ENCODE measurements at places on chromosomes 2 and 18. TPM values are rescaled to one million over a fixed set of nuclear protein-coding genes. Genes with fewer than 3 reads are reported as not detected.
A peak's percentile ranks its signal among the peaks of the same experiment; 100 is the strongest.

Gene SOWAHC
- 0.26 TPM for total RNA-seq

Gene REG3A
- not detected for total RNA-seq

Gene ABHD3
- 29.3 TPM for total RNA-seq

Gene RAB17
- not detected for total RNA-seq

Gene LYPD1
- not detected for total RNA-seq

Gene IL36B
- total RNA-seq: not detected

DNA sequence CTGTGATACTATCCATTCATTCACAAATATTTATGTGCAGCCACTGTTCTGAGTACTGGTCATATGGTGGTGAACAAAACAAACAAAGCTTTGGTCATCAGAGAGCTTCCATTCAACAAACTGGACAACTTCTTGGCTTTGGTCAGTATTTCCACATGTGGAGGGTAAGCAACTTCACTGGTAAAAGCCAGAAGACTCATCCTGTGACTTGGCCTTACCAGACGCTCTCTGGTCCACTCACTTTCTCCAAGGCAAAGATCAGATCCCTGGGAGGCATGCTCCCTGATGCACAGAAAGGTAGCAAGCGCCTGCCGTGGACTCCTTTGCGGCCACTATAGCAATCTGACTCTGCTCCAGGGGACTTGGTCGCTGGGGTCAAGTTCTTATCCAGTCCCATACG is 179.5 kb downstream of the EN1 start:
- peaks cover 2% of the 10 kb centered on the region for H3K27me3 ChIP-seq
- no peak overlapping the region for H3K27ac ChIP-seq
- DNase-seq: no peak
- no peaks in the 10 kb centered on the region for H3K36me3 ChIP-seq
- no peaks in the 10 kb centered on the region for H3K4me1 ChIP-seq

DNA sequence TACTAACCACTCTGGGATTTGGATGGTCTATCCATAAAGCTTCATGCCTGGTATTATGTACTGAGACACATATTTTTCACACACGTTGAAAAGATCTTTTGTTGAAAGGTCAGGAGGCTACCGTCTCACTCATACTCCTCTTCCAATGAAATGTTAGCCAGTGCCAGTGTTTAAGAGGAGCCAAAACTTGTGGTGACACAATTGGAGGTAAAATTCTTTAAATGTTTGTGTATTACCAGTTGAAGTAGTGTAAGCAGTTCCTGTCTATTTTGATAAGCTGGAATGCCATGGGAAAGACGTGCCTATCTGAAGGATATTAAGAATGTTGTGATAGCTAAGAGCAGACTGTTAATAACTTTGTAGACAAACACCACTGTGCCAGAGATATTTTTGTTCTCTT is 32.1 kb downstream of the MARCHF7 start:
- no peak overlapping the region for H3K4me3 ChIP-seq
- peak overlapping the region; percentile 6 for H3K27ac ChIP-seq
- no peaks in the 10 kb centered on the region for H3K27me3 ChIP-seq
- H3K36me3 ChIP-seq: peaks cover 62% of the 10 kb centered on the region

GRCh38 chr2:133748007-133748700 is 179.9 kb upstream of the NCKAP5 start:
- no peaks in the 10 kb centered on the region for H3K27me3 ChIP-seq
- H3K4me1 ChIP-seq: no peaks in the 10 kb centered on the region
- H3K27ac ChIP-seq: no peak overlapping the region
- H3K4me3 ChIP-seq: no peak overlapping the region
- no peaks in the 10 kb centered on the region for H3K36me3 ChIP-seq
- no peak for DNase-seq

DNA sequence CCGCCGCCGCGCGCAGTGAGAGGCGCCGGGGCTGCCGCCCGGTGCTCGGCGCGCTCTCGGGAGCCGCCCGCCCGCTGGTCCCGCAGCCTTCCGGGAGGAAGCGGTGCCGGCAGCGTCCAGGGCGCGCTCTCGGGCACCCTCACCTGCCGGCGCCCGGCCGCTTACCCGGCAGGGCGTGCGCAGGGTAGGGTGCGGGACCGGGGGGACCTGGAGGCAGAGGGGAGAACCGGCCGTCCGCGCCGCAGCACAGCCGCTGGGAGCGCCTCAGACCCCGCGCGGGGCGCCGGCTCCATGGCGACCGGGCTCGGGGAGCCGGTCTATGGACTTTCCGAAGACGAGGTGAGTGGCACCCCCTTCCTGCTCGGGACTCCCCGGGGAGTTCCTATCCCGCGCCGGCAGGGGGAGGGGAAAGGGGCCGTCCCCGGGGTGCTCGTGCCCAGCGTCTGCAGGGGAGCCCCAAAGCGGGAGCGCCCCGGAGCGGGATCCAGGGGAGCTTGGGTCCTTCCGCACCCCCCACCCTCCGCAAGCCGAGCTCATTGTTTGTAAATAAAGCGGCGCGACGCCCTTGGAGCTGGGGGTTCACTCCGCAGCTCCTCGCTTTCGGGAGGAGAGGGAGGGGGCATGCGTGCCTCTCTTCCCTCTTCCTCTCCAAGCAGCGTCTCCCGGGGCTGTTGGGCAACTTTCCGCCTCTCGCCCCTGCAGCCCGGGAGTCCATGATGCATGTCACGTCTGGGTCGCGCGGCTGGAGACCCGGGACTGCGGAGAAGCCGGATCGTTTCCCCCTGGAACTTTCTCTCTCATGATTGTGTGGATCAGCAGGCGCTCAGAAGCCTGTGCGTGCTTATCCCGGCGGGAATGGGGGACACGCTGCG is 580 bp downstream of the NEDD4L start:
- peak overlapping the region; percentile 90 for H3K4me3 ChIP-seq
- H3K27me3 ChIP-seq: peaks cover 56% of the 10 kb centered on the region
- H3K4me1 ChIP-seq: peaks cover 21% of the 10 kb centered on the region
- H3K36me3 ChIP-seq: no peaks in the 10 kb centered on the region
- peak; percentile 80 for DNase-seq

DNA sequence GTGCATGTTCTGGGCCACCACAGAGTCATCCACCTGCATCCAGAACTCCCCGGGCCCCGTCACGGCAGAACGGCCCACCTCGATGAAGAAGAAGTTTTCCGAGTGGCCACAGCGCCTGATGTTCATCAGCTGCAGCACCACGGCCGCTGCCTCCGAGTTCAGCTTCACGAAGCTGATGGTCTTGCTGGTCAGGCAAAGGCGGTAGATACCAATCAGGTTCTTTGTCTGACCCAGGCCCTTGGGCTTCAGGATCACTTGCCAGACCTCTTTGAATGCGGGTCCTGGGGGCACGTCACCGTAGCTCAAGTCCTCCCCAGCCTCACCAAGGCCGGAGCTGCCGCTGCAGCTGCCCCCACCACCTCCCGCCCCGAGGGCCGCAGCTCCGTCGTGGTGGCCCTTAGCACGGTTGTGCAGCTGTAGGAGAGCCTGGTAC is 1.6 kb downstream of the IRS1 start:
- peaks cover 4% of the 10 kb centered on the region for H3K36me3 ChIP-seq
- peak overlapping the region; percentile 81 for H3K4me3 ChIP-seq
- H3K27me3 ChIP-seq: peaks cover under 1% of the 10 kb centered on the region
- H3K4me1 ChIP-seq: peaks cover 42% of the 10 kb centered on the region
- H3K27ac ChIP-seq: no peak overlapping the region

DNA sequence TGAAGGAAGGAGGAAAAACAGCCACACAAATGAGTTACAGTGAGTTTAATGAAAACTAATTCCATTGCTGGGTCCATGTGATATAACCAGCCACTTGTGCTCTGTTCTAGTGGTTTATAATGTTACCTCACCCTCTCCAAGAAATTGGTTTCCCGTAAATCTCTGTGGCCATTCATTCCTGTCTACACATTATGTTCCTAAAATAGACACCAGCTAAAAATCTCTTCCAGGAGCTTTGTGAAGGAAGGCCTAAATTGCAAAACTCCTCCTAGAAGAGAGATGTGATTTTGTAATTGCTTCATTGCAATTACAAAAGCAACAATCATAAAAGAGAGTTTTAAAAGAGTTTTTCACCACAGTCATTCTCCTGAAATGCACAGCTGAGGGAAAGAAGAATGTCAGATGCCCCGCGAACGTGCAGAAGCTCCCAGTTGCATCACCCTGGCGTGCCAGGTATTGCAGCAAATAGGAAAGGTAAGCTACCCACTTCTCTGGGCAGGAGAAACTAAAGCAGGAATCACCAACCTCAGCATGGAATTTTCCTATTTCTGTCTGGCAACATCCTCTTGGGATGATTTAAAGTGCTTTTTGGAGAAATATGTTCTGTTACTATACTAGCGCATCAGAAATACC is 1.7 kb downstream of the SCN1A start:
- no peak overlapping the region for H3K4me3 ChIP-seq
- DNase-seq: no peak
- no peaks in the 10 kb centered on the region for H3K4me1 ChIP-seq
- H3K27ac ChIP-seq: no peak overlapping the region
- H3K36me3 ChIP-seq: no peaks in the 10 kb centered on the region
- peaks cover 14% of the 10 kb centered on the region for H3K27me3 ChIP-seq

GRCh38 chr2:240579071-240579762 is 7.3 kb upstream of the CAPN10 start:
- H3K27ac ChIP-seq: peak overlapping the region; percentile 68
- H3K27me3 ChIP-seq: no peaks in the 10 kb centered on the region
- H3K4me3 ChIP-seq: no peak overlapping the region
- no peak for DNase-seq
- peaks cover 15% of the 10 kb centered on the region for H3K4me1 ChIP-seq

GRCh38 chr2:11344956-11345677 is 681 bp upstream of the ROCK2 start:
- no peak for DNase-seq
- peak overlapping the region; percentile 82 for H3K4me3 ChIP-seq
- peaks cover 18% of the 10 kb centered on the region for H3K27me3 ChIP-seq
- H3K4me1 ChIP-seq: peaks cover 16% of the 10 kb centered on the region

GRCh38 chr2:186098821-186099220 is 360.2 kb downstream of the FSIP2 start:
- H3K4me3 ChIP-seq: no peak overlapping the region
- no peaks in the 10 kb centered on the region for H3K27me3 ChIP-seq
- H3K27ac ChIP-seq: no peak overlapping the region
- H3K36me3 ChIP-seq: no peaks in the 10 kb centered on the region
- no peak for DNase-seq

DNA sequence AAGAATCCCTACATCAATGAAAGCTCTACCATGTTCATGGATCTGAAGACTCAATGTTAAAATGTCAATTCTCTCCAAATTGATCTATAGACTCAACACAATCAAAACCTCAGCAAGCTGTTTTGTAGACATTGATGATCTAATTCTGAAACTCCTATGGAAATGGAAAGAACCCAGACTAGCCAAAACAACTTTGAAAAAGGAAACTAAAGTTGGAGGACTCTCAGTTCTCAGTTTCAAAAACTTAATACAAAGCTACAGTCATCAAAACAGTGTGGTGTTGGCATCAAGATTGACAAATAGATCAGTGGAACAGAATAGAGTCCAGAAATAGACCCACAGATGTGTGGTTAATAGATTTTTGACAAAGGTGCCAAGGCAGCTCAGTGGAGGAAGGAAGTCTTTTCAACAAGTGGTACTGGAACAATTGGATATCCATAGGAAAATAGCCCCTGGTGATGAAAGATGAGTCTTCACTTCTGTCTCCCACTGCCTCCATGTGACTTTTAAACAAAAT is 30.4 kb downstream of the LBH start:
- peak overlapping the region; percentile 1 for H3K4me3 ChIP-seq
- H3K27ac ChIP-seq: peak overlapping the region; percentile 82
- no peaks in the 10 kb centered on the region for H3K27me3 ChIP-seq
- H3K36me3 ChIP-seq: peaks cover 70% of the 10 kb centered on the region
- DNase-seq: peak; percentile 60

DNA sequence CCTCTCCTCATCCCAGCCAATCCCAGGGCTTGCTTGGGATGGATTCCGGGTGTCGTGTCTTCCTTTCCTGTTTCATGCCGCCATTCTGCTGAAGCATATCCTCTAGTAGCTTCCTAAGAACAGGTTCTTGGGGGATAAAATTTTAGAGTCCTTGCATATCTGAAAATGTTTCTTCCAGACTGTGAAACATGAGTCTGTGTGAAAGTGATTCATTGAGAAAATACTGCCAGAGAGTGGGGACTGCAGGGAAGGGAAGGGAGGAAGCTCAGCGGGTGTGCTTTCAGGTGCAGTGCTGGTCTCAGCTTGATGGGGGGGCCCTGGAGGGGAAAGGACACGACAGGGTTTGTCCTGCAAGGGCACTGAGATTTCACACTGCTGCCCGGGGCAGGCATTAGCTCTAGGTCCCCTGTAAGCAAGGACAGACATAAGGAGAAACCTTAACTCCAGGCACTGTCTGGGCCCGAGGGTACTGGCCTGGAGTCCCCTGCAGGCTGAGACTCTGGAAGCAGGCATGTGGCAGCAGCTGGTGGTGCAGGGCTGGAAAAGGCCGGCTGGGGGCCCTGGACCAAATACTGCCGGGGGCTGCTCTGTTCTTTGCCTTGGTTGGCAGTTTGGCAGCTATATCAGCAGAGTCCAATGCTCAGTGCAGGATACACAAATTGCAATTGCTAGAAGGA is 97.6 kb upstream of the HS6ST1 start:
- H3K4me1 ChIP-seq: no peaks in the 10 kb centered on the region
- H3K27ac ChIP-seq: no peak overlapping the region
- no peaks in the 10 kb centered on the region for H3K36me3 ChIP-seq
- no peaks in the 10 kb centered on the region for H3K27me3 ChIP-seq

DNA sequence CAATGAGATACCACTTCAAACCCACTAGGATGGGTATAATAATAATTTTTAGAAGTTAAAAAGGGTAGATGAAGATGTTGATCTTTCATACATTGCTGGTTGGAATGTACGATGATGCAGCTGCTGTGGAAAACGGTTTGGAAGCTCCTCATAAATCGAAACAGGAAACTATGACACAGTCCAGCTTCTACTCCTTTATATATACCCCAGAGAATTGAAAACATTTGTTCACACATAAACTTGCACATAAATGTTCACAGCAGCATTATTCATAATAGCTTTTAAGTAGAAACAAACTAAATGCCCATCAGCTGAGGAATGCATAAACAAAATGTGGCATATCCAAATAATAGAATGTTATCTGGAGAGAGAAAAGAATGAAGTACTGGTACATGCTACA is 95.0 kb downstream of the STRADB start:
- no peak overlapping the region for H3K27ac ChIP-seq
- no peak overlapping the region for H3K4me3 ChIP-seq
- H3K27me3 ChIP-seq: peaks cover 2% of the 10 kb centered on the region
- no peaks in the 10 kb centered on the region for H3K4me1 ChIP-seq

- no peak for DNase-seq
- peaks cover 22% of the 10 kb centered on the region for H3K27me3 ChIP-seq
- peaks cover 14% of the 10 kb centered on the region for H3K4me1 ChIP-seq
- no peak overlapping the region for H3K27ac ChIP-seq
- H3K4me3 ChIP-seq: no peak overlapping the region
- H3K36me3 ChIP-seq: no peaks in the 10 kb centered on the region
Measured at GRCh38 chr2:28377195-28377816, 15.4 kb upstream of the FOSL2 start.

GRCh38 chr2:234438305-234438977 is 58.4 kb downstream of the ARL4C start:
- no peaks in the 10 kb centered on the region for H3K27me3 ChIP-seq
- peak overlapping the region; percentile 2 for H3K4me3 ChIP-seq
- peak; percentile 67 for DNase-seq

All from activated CD4-positive, alpha-beta T cell treated with anti-CD3 and anti-CD28 coated beads, Interleukin-2, amount 10 ng/mL, durations not matched to agents 24 days and 14 days (primary cell).